ENCODE measurements at places on chromosomes 12 and 14.

GRCh38 chr12:109421355-109422087 lies 55.6 kb downstream of the KCTD10 start:
- no peak for DNase-seq

DNA sequence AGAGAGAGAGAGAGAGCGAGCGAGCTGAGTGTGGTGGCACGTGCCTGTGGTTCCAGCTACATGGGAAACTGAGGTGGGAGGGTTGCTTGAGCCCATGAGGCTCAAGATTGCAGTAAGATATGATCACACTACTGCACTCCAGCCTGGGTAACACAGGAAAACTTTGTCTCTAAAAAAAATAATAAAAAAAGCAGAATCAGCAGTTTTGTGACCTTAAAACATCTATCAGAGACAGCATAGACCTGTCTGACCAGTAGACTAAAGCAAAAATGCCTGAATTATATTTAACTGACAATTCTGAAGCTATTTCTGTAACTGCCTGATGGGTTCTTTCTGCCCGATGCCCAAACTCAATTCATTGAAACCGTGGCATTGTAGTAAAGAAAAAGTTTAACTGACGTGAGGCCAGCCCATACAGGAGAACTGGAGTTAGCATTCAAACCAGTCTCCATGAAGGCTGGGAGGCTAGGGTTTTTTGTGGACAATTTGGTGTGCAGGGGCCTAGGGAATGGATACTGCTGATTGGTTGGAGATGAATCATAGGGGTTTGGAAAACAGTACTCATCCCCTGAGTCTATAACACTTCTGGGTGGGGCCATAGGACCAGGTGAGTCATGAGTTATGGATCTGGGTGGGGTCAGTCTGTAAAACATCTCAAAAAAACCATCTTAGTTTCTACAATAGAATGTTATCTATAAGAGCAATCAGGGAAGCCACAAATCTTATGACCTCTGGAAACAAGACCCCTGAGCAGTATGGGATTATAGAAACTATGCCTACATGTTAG lies 8.0 kb upstream of the RASSF8 start:
- DNase-seq, result no peak

GRCh38 chr12:1006255-1006654 lies 15.2 kb downstream of the ERC1 start:
- DNase-seq, result no peak

DNA sequence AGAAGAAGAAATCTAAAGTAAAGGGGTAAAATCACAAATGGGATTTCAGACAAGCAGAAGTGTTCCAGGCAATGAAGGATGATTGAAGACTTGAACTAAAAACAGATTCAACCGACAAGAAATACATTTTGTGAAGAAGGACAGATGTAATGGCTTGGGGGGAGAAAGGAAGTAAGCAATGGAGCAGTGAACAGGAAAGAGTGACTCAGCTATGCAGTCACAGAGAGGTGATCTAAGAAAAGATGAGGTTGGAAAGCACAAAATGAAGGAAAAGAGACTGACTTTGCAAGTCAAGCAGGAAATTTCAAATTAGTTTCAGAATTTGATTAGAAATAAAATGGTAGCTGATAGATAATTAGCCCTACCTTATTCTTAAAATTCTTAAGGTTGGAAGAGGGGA lies 66.5 kb downstream of the PUS7L start:
- no peak for DNase-seq

GRCh38 chr14:37816743-37817295 lies 221.4 kb downstream of the TTC6 start:
- DNase-seq, result no peak

GRCh38 chr12:7387289-7387688 lies 56.7 kb downstream of the CD163L1 start:
- DNase-seq, result no peak

DNA sequence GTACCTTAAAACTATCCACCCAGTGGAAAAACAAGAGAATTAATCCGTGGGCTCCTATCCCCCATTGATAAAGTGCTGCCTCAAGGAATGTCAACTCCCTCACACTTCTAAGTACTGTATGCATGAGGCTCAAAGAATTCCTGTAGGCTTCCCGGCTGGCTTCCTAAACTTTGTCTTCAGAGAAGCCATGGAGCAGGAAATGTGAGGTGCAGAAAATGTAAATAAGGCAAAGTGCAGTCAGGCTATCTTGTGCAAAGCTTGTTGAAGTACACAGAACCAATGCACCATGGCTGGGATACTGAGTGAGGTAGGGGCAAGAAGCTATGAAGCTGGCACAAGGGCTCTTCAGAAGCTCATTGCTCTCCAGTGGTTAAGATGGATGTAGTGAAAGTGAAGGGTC lies 611.0 kb downstream of the FSCB start:
- no peak for DNase-seq

DNA sequence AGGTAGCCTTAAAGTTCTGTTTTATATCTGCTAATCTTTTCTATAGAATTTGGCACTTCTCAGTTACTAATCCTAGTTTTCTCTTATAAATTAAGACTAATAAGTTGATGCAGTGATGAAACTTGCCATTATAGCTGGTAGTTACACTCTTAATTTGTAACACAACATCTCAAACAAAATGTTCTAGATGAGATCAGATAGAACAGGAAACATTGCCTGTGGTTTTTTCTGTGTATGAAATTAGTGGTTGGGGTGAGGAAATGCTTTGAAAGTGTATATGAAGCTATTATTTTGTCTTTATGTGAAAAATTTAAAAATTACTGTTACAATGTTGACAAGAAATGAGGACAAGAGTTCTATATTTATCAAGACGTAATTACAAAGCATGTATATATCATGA lies 91.9 kb downstream of the PCNX1 start:
- no peak for DNase-seq

GRCh38 chr12:116165036-116165425 lies 112.5 kb downstream of the MED13L start:
- DNase-seq, result no peak

DNA sequence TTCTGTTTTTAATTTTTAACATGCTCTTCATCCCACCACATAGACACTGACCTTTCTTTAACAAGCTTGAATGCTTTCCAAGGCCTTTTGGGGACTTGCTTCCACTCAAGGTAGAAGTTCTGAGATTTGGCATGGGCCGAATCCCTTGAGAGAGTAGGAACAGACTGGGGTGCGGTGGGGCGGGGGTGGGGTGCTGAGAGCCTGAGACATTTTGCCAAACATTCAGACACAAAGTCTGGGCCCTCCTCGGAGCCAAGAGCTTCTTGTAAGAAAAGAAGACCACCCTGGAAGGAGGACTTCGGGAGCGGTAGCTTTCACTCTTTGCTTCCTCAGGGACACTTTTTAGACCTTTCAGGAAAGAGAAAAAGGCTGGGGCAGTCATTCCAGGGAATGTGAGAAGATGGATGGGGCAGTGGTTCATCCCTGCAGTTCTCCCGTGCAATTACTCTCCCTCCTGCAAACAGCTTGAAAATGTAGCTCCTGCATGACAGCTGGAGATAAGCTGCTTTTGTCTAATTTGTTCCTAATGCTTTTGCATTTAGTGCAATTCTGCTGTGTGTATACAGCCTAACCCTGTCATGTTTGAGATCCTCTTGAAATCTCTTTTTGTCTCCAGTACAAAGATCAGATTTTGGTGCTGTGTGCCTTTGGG lies 16.3 kb upstream of the MYO1H start:
- DNase-seq, result no peak

- DNase-seq, result peak; percentile 73
Observed at GRCh38 chr12:62799126-62799736, 135.7 kb downstream of the PPM1H start.

- DNase-seq, result no peak
Observed at GRCh38 chr14:102746634-102747438, 30.4 kb upstream of the TRAF3 start.

DNA sequence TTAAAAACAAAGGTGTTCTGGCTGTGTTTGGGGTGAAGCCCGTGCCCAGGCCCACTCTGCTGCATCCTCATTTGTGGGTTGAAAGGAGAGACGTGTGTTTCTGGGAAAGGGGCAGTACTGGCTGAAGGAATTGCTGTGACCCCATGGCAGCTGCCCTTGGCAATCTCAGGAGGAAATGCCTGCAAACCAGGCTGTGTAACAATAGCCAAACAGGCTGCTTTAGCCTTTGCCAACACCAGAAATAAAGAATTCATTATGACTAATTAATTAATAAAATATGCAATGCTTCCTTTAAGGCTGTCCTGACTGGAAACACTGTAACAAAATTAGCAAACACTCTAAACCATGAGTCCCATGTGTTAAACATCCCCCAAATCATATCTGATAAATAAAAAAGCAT lies 53.0 kb upstream of the KRR1 start:
- no peak for DNase-seq

GRCh38 chr12:70338531-70338930 lies 27.6 kb upstream of the KCNMB4 start:
- no peak for DNase-seq

- no peak for DNase-seq
Observed at GRCh38 chr12:128450810-128451209, 183.8 kb downstream of the TMEM132C start.

DNA sequence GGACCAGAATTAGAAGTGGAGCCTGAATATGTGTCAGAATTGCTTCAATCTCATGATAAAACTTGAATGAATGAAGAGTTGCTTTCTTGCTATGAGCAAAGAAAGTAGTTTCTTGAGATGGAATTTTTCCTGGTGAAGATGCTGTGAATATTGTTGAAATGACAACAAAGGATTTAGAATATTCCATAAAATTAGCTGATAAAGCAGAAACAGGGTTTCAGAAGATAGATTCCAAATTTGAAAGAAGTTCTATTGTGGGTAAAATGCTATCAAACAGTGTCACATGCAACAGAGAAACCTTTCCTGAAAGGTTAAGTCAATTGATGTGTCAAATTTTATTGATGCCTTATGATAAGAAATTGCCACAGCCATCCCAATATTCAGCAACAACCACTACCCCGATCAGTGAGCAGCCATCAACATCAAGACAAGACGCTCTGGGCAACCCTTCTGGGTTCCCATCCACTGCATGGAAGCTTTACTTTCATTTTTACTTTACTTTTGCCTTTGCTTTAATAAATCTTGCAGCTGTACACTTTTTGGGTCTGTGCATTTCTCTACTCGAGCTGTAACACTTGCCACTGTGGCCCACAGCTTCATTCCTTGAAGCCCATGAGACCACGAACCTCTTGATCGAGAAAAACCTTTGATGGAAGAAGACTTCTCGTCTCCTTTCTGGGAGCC lies 104.0 kb upstream of the SSTR1 start:
- no peak for DNase-seq

GRCh38 chr12:29971446-29971845 lies 187.7 kb upstream of the TMTC1 start:
- DNase-seq, result no peak

- no peak for DNase-seq
Observed at GRCh38 chr12:123107926-123108681, 42.8 kb downstream of the PITPNM2 start.

DNA sequence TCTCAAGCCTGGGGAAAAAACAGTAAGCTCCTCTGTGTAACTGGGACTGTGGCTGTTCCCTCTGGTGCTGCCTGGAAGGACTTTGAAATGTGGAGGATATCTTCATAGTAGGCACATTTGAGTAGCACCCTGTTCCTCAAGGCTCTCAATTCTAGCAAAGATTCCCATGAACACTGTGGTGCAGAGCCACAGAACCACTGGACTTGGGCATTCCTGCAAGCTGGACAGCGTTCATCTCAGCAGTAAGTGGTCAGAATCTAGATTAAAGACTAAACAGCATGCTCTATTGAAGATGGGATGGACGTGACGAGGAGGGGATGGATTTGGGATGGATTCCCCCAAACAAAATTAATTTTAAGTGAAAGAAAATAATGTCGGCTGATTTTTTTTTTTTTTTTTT lies 9.4 kb upstream of the YBX3 start:
- DNase-seq, result no peak

DNA sequence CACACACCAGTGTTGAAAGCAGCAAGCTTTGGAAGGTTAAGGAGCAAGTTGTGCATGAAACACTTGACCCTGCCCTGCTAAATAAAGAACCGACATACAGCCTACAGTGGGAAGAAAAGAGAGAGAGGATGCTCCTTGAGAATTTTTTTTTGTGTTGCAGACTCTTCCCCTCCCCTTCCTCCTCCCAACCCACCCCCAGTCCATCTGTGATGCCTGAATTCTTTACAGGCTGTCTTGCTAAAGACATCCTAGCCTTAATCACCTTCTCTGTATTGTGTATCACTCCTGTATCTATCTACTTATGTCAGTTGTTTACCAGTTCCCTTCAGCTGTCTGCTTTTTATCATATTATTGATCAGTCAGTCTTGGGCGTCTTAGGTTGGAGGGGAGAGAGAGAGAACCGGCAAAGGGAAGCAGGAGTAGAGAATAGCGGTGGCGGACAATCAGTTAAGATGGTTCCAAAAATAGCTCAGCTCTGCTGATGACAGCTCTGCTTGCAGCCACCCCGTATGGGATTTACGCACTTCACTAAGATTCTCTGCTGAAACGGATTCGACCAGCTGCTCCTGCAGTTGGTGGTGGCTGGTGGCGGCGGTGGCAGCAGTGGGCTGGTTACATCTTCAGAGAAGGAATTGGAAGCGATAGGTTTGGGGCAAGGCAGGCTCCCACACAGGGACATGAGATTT lies 664.7 kb downstream of the NRXN3 start:
- no peak for DNase-seq

GRCh38 chr14:25833341-25834126 lies 764.3 kb downstream of the NOVA1 start:
- no peak for DNase-seq

DNA sequence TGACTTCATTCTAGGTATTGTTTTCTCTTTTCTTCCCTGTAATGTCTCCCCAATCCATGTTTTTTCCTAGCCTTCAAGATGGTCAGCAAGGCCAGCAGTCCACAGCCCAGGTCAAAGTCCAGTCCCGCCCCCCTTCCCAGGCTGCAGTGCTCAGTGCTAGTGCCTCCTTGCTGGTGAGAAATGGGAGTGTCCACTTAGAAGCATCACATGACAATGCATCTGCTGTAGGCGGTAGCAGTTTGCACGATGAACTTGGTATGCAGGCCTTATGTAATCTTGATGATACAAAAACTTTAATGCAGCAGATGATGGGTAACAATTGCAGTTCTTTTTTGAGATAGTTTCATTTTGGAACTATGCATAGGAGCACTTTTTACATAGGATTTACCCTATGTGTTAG lies 88.4 kb downstream of the PCNX1 start:
- no peak for DNase-seq

DNA sequence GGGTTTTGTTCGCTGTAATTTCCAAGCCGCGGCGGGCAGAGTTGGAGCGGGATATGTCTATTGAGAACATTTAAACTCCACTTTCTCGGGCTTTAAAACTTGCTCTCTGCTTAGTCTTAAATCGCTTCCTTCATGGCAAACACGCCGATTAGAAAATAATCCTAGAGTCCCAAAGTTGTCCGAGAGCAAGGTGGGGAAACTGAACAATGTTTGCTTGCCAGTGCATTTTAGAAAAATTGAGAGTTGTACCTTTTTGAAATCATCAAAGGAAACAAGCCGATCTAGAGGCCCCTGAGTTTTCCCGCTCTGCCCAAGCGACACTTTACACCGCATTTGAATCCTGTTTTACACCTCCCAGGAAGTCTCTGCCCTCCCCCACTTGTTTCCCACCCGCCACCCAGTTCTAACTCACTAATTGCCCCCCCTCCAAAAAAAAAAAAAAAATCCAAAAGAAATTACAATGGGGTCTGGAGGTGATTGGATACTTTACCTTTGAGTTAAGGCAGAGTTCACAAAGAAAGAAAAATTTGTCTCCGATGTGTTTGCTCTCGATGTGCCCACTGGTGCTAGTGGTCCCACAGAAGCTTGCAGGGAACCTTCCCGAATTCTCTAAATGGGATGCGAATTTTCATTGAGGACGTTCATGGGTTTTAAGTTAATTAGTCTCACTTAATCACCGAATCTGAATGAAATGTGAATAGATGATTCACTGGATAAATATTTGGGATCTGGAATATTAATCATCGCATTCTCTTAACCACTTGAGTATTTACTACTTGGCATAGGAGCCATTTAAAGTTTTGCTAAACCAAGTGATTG lies 2.3 kb downstream of the HMGA2 start:
- no peak for DNase-seq

All from left renal pelvis (tissue), 4 donors.